Neural progenitor cell (in vitro differentiated cells): ENCODE measurements at places on chromosomes 3 and 15. TPM values are rescaled to one million over a fixed set of nuclear protein-coding genes. Genes with fewer than 3 reads are reported as not detected.
A peak's percentile ranks its signal among the peaks of the same experiment; 100 is the strongest.

PLAAT1 gene
- total RNA-seq, result 4.9 and 5.0 TPM in 2 replicates

- peak; percentile 70 for DNase-seq
Observed at GRCh38 chr3:4979428-4980228, at the start of gene BHLHE40. Gene BHLHE40, plus strand, starts transcription at chr3:4979437. Its CDS starts 282 bp downstream, at chr3:4979719.

DNA sequence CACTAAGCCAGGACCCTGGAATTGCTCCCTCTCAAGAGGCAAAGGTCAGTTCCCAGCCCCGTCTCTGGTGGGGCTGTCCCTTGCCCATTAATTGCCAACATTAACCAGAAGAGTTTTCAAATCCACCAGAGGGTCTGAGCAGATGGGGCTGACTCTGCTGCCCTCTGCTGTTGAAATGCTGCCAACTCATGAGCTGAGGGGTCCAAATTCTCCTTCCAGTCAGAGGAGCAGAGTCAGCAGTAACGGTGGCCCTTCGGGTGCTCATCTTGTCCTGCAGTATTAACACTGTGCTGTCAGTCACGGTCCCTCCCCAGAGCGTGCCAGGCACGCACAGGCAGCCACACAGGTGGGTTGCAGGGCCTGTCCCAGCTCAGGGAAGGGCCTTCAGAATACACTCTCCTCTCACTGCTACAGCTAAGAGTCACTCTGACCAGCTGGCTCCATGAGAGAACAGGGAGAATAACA, 10.7 kb upstream of the SPTBN5 start:
- peak; percentile 77 for DNase-seq

DNA sequence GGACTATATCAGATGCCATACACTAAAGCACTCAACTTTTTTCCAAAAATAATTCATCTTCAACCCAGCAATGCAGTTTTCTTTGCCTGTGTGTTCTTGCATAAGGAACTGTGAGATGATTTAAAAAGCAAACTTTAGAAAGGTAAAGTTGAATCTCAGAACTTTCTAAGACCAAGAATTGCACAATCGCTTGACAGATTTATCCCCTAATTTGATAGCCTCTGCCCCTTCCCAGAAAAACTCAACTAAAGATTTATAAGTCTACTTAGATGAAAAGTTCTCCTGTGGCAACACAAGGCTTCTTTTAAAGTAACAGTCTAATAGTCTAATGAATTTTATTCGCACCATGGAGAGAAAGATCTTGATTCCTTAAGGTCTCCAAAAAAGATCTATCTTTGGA, 259.3 kb downstream of the MAGI1 start:
- no peak for DNase-seq

DNA sequence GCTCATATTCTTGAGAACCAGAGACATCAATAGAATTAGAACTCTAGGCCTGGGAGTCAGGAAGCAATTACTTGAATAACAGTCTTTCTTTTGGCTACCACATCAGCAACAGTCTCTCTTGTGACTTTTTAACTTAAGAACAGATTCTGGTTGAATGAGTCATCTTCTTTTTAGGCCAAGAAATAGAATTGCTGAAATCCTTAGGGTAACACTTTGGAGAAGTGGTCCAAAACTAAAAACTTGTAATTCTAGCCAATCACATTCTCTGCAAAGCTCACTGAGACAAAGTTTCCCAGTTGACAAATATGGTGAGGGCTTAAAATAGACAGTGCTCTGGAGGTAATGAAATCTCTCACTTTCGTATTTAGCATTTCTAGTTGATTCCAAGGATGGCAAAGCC, 238.0 kb downstream of the SHOX2 start:
- DNase-seq, result no peak

DNA sequence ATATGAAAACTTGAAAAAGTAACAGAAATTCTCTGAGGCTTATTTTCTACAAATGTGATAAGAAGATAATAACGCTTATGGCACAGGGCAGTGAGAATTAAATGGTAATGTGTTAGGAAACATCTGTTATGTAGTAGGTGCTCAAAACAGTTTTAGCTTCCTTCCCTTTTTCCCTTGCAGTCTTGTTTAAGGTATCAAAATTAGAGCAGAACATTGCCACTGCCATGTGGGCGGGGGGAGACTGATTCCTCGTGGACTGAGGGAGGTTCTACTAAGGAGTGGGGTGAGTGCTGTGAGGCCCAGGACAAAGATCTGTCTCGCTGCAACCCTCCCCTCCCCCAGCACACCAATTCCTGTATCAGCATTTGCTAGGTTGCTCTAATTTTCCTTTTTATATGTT, 702.4 kb downstream of the TUSC7 start:
- DNase-seq, result no peak
